Stimulated activated naive CD4-positive, alpha-beta T cell treated with Interleukin-2 at 50 U/mL for 16 hours (primary cell): ENCODE measurements at places on chromosomes 2 and 18.

DNA sequence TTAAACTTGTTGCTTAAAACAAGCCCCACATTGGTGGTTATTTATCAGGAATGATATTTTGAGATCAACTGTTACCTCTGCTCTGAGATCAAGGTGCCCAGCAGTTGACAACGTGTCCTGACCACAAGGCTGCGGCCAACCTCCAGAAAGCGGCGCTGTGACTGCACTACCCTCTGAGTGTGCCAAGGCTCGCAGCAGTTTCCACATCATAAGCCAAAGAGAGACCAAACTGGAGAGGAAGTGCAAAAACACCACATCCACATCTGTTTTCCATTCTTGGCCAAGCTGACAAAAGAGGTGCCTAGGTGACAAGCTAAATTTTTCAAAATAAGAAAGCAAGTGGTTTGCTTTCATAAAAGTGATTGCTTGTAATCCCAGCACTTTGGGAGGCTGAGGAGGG lies 410.8 kb upstream of the POU3F3 start:
- no peak for DNase-seq

DNA sequence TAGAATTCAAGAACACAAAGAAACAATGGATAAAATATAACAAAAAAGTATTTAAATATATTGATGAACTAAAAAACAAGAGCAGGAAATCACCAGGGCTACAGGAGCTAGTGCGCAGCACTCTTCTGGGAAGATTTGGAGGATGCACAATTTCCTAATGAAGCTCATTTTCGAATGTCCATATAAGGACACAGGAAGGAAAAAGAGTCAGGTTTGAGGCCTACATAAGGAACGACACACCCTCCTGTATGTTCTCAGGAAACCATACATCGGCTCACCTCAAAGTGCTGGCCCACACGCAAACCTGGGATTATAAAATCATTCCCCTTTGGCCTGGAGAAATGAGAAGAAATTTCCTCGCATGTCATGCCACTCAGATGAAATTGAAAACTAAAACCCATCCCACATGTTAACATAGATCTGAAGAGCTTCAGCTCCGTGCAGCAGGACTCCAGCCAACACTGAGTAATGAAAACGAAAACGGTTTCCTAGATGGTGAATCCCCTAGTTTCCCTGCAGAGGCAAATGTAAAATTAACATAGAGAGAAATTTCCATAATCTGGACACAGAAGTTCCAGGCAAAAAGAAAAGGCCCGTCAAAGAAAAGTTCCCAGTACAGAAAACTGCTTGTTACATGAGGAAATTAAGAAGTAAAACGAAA lies 825.8 kb downstream of the SOCS6 start:
- DNase-seq: no peak

DNA sequence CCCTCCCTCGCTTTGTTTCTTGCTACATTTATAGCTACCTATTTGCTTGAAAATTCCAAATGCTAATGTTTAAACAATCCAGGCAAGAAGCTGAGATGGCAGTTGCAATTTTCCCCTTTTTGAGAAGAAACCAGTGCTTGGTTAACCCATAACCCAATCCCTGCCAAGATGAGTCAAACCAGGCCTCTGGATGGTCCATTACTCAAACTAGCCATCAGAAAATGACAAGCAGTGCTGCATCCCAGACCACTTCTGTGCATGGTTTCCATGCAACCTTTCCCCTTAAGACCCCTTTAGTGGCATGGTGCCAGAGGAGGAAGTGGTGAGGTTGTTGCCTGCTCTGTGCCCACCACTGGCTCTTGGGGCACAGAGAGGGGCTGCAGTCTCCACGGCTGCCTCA lies 131.2 kb upstream of the RMP24 start:
- no peak for DNase-seq

DNA sequence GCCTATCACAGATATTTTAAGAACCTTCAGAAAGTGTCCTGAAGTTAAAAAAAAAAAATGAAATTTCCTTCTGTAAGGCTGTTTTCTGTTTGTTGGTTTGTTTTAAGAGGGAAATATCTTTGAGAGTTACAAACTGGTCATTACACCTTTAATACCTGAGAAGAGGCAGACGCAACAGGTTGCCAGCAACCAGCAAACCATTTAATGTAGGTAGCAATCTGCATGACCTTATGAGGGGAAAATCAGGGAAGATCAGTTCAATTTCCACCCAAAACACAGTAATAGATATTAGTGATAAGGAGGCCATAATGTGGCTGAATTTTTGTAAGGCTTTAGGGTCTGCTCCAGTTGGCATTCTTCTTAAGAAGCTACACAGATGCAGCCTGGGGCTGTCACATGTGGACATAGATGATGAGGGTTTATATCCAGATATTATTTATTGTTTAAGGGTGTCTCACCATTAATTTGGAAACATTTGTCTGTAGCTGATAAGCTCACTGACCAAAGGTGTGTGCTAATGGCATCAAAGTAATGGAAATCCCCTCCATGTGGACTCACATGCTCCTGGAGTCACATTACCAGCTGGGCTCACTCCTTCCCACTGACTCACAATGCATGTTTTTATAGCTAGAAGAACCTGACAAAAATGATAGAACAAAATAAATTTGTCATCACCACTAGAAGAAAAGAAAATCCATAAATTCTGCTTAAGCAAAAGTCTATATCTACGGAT lies 83.5 kb upstream of the DTNA start:
- no peak for DNase-seq

GRCh38 chr18:36124841-36125240 lies 4.3 kb downstream of the SLC39A6 start:
- no peak for DNase-seq

GRCh38 chr2:30336978-30337841 lies 105.9 kb downstream of the LBH start:
- DNase-seq: peak; percentile 20

DNA sequence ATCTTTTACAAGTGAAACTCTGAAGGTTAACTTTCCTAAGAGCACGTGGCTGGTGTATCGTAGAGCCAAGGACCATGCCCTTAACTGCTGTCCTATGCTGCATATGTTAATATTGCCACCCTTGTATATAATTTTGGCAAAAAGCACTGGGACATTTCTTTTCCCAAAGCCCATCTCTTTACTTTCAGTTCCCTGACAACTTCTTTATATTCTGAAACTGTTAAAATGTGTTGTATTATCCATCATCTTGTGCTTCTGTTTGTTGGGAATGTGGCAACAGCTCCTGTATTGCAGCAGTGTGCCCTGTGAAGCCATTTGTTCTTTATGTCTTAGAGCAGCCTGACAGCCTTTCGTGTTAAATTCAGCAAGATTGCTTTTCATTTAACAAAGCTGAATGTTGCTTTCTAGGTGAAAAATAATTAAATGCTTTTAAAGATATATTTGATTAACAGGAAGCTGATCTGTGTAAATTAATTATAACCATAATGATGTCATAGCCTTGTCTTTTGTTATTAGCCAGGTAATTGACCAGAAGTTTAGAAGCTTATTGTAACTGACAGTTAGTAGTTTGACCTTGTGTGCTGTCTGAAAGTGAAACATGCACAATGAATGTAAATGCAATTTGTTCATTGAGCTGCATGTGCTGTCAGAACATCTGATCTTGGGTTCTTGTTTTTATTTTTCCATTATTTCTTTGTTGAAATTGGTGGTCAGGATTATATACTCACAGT lies 9.7 kb downstream of the RHBDD1 start:
- no peak for DNase-seq

DNA sequence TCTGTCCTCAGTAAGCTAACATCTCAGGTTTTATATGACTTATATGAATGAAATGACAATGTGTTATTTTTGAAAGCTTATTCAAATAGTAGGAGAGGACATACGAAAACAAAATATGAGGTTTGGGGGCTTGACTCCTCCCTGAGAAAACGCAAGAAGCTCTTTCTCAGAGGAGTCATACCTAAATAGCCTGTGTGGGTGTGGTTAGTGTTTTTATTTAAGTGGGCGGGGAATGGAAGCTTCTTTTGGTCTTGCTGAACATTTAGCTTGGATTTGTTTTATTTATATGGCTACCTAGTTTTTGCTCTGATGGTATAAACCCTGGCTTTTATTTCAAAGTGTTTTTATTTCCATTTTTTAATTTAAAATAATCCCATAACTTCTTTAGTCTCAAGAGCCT lies 72.1 kb upstream of the DSG1 start:
- no peak for DNase-seq

DNA sequence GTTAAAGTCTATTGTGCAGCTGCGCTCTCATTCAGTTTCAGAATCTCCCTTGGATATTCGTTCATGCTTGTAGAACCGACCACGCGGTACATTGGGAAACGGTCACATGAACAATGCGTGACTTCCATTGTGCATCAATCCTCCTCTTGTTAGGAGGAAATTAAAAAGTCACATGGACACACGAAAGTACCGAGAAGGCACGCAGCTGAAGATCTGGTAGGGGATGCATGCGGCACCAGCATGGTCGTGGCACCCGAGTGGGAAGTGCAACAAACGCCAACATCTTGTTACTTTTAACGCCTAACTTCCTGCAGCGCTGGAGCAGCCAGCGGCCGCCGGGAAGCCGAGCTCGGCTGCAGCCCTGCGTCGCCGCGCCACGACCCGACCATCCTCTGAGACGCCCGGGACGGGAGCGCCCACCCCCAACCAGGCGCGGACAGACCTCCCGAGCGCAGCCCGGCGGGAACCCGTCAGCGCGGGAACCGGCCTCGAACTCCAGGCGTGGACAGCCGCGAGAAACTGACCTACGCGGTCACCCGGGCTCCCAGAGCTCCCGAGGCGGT lies 412 bp downstream of the OSBPL1A start:
- DNase-seq: peak; percentile 19

GRCh38 chr18:55401638-55402191 lies 186.3 kb downstream of the TCF4 start:
- DNase-seq: no peak

GRCh38 chr18:24497031-24497754 lies 36.8 kb downstream of the HRH4 start:
- no peak for DNase-seq

DNA sequence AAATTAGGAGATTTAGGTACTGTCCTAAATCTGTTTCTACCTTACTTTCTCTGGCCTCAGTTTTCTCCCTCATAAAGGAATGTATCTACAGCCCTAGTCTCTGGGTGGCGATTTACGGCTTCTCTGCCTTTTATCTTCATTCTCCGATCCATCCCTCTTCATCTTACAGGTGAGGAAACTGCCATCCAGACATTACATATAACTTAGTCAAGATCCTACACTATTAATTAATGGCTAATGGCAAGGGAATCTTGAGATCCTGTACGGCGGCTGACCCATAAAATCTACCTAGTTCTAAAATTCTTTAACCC lies 386 bp upstream of the YIPF4 start:
- no peak for DNase-seq

GRCh38 chr2:206867006-206867405 lies 72.3 kb upstream of the CPO start:
- DNase-seq: no peak

DNA sequence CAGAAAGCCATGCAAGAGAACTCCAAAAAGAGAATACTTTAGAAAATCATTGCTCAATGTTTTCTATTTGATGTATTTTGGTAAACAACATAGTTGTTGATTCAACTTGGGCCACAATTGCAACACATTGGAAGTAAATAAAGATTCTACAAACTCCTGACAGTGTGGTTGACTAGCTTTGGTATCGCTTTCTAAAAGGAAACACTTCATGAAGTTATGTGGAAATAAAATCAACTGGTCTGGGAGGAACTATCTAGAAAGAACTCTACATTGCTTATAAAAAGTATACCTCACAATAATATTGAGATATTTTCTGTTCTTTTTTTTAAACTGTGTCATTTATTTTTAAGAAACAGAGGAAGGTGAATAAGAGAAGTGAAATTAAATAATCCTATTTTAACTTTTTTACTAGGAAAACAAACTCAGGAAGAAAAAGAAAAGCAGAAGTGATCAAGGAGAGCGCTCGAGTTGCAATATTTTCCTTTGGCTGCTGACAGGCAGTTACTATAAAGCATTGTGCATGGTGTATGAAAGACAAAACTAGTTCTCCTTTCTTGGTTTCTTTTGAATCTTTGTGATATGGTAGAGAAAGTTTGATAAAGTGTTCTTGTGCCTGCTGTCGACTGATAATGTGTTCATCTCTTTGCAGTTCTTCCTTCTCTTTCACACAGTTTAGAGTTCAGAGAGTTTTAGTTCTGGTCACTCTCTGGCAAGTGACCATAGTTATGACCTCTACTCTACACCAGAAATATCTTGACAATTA lies 3.0 kb downstream of the DHRS9 start:
- no peak for DNase-seq

DNA sequence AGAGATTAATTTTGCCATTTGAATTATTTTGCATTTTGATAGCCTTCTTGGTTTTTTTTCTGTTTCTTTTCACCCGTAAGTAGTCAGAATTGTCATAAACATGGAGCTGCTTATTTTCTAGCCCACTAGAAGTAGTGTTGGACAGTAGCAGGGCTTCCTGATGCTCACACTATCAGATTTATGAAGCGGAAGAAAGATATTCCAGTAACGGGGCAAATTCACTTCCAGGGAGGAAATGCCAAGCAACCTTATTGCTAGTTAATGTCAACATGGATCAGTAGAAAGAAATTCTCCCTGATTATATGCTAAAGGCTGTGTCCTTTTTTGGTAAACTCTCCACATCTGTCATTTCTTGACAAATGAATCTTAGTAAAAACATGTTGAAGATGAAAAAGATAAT lies 19.2 kb upstream of the ADAM23 start:
- DNase-seq: no peak

GRCh38 chr2:43160778-43161177 lies 65.6 kb downstream of the ZFP36L2 start:
- no peak for DNase-seq

DNA sequence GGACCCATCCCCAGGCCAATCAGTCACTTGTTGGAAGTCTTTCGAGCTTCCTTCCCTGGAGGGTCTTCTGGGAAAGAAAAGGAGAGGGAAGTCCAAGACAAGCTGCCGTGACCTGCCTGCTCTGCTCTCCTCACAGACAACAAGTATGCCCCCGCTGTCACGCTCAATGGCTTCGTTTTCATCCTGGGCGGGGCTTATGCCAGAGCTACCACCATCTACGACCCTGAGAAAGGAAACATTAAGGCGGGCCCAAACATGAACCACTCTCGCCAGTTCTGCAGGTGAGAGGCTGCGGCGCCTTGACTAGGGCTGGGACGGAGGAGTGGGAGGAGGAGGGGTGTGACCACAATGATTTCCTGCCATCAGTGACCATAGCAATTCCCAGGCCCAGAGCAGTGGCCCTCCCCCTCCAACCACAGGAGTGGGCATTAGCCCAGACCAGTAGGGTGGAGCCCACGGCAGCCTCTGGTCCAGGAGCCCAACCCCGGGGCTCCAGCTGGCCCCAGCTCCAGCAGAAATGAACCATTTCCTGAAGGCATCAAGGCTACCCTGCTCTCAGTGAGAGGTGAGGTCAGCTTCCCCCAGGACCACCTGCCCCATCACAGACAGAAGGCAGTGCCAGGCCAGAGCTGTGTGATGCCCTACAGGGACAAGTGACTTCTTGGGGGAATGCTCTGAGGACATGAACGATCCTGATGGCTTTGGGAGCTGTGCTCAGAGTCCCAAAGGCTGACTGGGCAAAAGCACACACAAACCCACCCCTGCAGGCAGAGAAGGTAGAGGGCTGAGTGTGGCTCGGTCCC lies 223.1 kb downstream of the ATAD2B start:
- no peak for DNase-seq
